ENCODE measurements at places on chromosomes 5 and 9.
A peak's percentile ranks its signal among the peaks of the same experiment; 100 is the strongest.

- DNase-seq = no peak
Observed at GRCh38 chr9:520302-520701, 305.6 kb downstream of the DOCK8 start.

DNA sequence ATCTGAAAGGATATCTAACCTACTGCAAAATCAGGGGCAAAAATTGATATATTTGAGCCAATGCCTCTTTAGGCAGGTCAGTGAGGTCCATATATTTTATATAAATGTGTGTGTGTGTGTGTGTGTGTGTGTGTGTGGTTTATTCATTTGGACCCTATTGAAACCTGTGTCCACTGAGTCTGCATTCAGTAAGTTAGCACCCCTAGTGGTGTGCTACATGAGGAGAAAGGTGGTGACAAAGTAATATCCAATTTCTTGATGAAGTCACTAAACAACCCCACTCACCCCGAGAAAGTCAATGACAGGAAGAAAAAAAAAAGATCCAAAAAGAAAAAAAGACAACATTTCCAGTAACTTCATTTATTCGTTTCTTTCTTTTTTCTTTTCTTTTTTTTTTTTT lies 4.1 kb downstream of the FBXW11 start:
- DNase-seq = no peak

DNA sequence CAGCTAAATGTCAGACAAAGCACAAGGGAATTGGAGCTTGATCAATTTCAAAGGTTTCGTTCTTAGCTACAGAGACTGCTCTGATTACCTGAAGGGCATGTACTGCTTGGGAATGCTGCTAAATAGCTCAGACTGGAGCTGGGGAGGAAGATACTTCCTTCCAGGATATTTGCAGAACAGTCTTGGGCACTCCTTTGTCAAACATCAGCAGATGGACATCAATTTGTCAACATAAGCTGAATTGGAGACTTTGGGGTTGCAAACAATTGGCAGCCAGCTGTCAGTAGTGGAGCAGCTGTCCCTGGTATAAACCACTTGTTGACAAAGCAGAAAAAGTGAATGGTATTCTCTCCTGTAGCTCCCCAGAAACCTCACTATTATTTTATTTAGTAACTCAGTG lies 182.0 kb downstream of the CCDC192 start:
- DNase-seq = no peak

DNA sequence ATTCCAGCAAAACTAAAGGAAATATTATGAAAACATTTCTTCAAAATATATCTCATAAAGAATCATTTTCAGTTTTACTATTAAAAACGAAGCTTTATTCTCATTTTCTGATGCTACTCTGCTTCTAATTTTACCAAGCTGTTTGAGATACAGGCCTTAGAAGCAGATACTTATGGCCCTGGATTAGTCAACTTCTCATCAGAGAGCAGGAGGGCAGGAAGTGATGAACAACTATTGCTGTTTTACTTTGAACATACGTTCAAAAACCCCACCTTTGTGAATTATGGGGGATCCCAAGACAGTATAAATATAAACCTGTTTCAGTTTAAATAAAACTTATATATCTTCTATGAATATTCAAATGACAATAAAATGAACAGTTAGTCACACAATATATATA lies 16.0 kb downstream of the MPDZ start:
- no peak for DNase-seq

DNA sequence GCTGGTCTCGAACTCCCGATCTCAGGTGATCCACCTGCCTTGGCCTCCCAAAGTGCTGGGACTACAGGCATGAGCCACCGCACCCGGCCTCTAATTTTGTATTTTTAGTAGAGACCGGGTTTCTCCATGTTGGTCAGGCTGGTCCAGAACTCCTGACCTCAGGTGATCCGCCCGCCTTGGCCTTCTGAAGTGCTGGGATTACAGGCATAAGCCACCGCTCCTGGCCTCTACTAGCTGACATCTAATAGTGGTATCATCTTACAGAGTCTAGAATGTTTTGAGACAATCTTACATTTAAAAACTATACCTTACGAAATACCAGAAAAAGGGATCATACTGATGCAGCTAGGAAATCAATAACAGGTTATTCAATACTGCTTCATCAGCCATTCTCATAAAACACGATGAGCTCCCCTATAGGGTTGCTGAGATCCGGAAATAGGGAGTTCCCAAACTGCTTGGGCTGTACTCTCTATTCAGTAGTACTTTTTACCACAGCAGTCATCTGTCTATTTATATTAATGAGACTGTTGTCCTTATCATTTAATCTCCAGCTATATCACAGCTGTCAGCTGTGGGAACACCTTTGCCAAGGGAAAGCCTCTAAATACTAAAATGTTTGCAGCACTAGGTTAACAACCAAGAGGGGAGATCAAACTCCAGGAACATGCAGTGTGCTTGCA lies 8.1 kb upstream of the UBE2D2 start:
- DNase-seq = no peak

- DNase-seq = peak; percentile 22
Observed at GRCh38 chr5:170809551-170809950, 26.0 kb downstream of the GABRP start.

- no peak for DNase-seq
Observed at GRCh38 chr9:10232352-10232930, 380.4 kb downstream of the PTPRD start.

DNA sequence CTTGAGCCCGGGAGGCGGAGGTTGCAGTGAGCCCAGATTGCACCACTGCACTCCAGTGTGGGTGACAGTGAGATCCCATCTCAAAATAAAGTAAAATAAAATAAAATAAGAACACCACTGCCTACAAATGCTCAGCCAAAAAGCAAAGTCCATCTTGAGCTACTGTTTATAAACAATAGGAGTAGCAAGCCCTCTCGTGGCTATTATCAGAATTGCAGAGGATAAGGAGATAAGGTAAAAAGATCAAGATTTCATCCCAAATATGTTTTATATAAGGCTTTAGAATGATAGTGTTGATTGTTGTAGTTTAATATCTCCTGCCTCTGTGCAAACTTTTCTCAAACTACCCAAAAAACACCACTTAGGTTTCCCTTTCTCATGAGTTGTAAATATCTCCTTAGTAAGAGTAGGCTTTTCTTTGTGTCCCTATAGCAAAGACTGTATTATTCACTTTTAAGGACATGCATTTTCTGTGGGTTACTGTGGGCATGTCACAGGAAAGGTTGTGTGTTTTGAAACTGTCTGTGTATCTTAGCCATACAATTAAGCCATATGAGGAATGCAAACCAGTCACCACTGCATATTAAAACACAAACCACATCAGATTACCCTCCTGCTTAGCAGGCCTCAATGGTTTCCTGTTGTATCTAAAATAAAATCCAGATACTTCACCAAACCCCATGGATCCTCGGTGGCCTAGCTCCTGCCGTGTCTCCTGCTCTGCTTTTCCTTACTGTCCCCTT lies 31.8 kb upstream of the CKS2 start:
- DNase-seq = no peak

- DNase-seq = no peak
Observed at GRCh38 chr5:103519550-103519949, 43.0 kb downstream of the NUDT12 start.

GRCh38 chr9:130054325-130054786 lies 650 bp downstream of the GPR107 start:
- DNase-seq = no peak

- no peak for DNase-seq
Observed at GRCh38 chr5:78126536-78126935, 168.0 kb downstream of the AP3B1 start.

- no peak for DNase-seq
Observed at GRCh38 chr5:68780299-68780955, 313.4 kb upstream of the SLC30A5 start.

DNA sequence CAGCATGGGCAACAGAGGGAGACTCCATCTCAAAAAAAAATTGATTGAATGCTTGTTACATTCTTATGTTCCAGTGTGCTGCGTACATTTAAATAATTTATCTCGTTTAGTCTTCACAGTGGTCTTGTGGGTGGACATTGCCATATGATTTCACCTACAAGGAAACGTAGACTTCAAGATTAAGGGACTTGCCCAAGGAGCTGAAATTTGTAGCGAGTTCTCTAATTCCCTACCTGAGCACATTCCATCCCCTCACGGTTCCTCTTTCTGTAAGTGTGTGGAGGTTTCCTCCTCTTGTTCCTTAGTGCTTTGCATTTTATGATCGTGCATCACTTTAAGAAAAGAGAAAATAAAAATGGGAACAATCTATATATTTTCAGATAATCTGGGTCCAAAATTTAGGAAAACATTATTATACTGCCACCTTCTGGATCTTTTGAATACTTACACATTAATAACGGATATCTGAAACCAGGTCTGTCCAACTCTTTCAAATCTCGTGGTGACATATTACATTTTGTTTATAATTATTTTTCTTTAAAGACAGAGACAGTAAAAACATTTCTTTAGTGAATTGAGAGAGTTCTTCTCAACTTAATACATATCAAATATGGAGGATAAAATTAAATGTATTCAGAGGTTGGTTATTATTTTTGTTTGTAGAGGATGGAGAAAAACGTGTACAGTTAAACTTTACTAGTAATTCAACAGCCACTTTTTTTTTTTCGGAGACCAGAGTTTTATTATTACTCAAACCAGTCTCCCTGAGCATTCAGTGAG lies 29.9 kb upstream of the C7 start:
- no peak for DNase-seq

DNA sequence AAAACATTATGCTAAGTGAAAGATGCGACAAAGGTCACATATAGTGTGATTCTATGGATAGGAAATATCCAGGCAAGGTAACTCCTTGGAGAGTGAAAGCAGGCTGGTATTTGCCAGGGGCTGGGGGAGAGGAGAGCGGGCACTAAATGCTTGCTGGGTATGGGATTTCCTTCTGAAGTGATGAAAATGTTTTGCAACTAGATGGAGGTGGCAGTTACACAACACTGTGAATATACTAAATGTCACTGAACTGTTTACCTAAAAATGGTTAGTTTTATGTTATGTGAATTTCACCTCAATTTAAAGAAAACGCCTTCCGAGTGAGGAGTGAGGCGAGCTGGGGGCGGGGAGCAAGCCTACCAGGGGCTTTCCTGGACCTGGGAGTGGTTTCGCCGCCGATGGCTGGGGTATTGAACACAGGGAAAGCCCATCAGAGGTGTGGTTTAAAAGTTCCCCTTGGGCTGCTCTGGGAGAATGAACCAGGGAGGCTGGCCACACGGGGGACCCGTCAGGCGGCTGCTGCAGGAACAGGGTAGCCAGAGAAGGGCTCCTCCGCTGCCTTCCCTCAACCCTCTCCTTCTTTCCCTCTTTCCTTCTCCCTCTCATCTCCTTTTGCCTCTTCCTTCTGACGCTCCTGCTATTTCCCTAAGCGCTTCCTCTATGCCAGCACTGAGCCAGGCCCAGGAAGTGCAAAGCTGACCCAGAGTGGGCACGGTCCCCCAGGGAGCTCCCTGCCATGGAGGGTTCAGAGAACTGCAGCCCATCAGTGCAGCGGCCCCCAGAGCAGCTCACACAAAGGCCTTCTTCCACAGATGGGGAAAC lies 4.9 kb downstream of the AKNA start:
- no peak for DNase-seq

GRCh38 chr9:3181049-3181953 lies 337.4 kb upstream of the PUM3 start:
- no peak for DNase-seq

DNA sequence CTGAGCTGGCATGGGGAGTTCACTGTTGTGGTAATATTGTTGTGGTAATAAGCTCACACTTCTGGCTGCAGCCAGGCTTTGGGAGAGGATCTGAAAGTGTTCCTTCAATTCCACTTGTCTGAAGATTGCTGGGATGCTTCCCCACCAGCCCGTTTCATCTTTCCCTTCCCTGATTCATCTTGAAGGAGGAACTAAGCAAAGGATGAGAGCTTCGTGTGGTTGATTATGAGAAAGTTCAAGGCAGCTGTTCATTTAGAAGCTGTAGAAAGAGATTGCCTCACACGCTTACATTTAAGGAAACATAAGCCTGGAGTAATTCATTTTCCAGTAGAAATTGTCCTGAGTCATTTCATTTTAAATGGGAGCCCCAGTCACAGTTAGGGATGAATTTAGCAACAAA lies 122.4 kb upstream of the GAS1 start:
- DNase-seq = no peak

DNA sequence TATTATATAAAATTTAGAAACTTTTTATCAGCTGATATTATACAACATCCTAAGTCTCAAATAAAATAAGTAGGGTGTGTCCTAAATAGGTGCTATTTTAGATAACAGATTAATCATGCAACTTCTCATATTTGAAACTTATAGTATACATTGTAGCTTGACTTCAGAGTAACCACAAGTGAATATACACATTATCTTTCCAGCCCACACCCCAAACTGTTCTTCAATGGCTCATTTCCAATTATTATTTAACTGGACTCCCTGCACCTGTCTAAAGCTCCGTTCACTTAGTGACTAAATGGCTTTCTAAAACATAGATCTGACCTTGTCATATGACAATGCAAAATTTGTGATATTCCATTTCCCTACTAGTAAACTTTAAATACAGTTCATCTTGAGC lies 490.9 kb upstream of the RGMB start:
- DNase-seq = no peak

DNA sequence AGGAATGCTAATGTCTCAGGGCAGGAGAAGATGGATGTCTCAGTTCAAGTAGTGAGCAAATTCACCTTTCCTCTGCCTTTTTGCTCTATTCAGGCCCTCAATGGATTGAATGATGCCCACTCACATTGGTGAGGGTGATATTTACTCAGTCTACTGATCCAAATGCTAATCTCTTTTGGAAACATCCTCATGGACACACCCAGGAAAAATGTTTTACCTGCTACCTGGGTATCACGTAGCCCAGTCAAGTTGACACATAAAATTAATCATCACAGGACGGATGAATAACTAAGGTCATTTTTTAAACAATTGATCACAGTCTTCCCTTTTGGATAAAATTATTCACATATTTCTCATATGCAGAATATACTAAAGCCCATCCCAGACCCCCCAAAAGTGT lies 63.0 kb upstream of the JAK2 start:
- DNase-seq = no peak

DNA sequence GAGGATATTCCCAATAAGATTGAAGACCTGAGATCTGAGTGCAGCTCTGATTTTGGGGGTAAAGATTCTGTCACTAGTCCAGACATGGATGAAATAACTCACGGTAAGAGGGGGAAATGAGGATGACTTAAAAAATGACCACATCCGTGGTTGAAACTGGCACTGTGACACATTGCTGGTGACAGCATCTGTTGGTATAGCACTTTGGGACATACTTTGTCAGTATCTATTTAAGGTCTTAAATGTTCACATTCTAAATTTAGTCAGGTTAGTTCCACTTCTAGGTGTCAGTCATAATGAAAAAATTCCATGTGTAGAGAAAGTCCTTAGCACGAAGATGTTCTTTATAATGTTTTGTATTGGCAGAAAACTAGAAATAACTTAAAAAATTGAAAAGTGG lies 70.9 kb downstream of the GAPVD1 start:
- DNase-seq = no peak

DNA sequence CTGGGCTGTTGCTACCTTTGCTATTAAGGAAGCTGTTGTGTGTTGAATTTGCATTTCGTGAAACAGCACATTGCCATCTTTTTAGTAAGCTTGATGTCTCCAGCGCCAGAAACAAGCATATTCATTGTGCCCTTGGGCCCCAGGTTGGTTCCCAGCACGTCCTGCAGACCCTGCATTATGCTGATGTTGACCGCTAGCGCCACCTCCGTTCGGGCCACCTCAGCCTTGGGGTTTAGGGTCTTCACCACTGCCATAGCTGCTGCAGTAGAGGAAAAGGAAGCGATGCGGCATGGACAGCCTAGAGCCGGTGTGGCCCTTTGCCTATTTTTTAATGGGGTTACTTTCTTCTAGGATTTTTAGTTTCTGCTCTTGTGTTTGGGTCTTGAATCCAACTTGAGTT lies 23.8 kb upstream of the OTULIN start:
- no peak for DNase-seq
